MG63 (cell line): ENCODE measurements at places on chromosomes 11 and 22.
A peak's percentile ranks its signal among the peaks of the same experiment; 100 is the strongest.

DNA sequence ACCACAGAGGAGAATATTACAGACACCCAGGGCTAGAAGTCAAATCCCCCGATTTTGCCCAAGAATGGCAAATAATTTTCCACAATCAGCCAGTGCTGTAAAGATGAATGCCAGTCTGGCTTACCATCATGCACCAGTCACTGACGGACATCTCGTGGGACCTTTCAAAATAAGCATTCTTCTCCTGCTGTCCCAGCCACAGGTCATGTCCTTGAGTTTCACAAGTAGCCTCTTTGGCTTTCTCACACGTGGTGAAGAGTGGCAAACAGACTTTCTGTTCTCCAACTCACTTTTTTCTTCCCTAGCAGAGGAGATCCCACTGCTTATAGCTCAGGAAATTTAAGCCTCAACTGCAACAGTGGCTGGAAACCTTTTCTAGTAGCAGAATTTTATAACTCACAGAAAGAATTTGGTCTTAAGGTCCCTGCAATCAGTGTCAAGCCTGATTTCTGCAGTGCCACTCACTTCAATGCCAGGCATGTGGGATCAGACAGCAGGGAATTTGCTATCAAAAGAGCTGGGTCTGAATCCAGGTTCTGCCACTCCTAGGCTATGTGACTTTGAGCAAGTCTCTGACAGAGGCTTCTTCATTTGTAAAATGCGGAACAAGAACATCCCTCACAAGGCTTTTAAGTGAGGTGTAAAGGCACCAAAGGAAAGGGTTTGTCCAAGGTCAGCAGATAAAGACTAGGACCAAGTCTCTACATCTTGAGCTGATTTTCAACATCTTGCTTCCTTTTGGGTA, 3.6 kb downstream of the PIK3IP1 start:
- no peak for DNase-seq

DNA sequence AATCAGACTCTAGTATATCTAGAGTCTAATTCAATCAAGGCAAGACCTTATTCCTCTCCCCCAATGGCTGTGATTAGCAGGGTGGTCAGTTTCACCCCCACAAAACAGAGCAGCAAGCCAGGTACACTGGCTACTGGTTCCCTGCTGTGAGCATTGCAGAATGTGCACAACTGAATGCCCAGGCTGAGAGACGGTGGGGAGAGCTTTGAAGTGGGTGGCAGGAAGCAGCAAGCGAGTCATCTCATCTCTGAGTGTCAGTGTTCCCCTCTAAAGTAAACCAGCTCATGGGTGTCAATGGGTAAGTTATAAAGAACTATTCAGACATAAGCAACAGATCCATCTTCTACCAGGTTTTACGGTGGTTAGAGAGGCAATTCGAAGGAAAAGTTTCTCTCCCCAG, 37.6 kb downstream of the GAB4 start:
- peak; percentile 59 for DNase-seq

- no peak for DNase-seq
Observed at GRCh38 chr11:61406067-61406466, 13.7 kb downstream of the TMEM216 start.

DNA sequence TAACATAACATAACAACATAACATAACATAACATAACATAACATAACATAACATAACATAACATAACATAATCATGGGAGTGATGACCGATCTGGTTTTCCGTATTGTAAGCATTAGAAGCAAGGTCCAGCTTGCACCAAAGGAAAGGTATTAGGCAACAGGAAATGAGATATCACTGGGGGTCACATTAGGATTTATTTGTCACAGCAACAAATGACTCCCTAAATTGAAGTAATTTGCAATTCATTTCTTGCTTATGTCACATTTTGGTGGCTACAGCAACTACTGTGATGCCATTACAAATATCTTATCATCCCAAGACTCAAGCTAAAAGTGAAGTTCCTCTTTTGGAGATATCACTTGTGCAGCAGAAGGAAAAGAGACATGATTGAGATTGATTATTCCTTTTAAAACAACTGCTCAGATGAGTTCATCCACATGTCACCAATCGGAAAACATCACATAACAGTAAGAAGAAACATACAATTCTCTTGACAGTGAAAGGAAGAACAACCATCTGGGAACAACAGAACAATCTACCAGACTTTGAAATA, 1331.1 kb upstream of the RAG2 start:
- DNase-seq, result no peak

DNA sequence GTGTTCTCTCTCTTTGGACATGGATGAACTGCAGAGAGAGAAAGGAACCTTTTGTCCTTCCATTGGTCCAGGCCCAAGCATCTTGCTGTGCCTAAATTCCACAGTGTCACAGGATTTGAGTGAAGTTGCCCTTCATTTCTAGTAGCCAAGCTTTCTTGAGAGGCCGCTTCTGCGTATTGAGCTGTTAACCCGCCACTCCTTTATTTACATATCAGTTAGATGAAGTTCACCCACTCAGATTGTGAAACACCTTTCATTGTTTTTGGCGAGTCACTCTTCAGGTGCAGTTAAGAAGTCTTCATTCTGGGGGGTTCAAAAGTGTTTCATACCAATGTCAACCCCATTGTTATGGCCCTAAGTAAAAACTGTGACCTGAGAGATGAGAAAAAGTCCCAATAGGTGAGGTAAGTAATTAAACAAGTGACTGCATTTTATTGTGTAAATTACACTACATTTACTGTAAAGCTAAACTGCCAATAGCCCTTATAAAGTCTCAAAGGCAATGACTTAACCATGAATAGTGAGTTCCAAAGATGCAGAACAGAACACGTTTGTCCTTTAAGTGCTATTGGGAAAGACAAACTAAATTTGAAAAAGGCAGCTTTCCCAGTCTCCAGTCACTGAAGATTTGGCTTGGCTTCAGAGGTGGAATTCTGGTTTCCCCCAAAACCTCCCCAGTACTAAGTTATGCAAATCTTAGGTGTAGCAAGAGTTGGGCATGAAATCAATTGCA, 61.0 kb downstream of the APIP start:
- DNase-seq, result no peak

DNA sequence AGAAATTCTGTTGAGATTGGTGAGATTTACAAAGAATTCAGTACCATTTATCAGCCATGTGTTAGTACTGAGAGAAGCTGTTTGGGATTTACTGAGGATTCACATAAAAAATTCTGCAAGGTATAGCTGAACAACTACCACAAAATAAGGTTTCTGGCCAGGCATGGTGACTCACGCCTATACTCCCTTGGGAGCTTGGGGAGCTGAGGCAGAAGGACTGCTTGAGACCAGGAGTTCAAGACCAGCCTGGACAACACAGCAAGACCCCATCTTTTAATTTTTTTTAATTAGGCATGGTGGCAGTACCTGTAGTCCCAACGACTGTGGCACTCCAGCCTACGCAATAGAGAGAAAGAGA, 86.7 kb downstream of the SIK3 start:
- DNase-seq, result peak; percentile 84

DNA sequence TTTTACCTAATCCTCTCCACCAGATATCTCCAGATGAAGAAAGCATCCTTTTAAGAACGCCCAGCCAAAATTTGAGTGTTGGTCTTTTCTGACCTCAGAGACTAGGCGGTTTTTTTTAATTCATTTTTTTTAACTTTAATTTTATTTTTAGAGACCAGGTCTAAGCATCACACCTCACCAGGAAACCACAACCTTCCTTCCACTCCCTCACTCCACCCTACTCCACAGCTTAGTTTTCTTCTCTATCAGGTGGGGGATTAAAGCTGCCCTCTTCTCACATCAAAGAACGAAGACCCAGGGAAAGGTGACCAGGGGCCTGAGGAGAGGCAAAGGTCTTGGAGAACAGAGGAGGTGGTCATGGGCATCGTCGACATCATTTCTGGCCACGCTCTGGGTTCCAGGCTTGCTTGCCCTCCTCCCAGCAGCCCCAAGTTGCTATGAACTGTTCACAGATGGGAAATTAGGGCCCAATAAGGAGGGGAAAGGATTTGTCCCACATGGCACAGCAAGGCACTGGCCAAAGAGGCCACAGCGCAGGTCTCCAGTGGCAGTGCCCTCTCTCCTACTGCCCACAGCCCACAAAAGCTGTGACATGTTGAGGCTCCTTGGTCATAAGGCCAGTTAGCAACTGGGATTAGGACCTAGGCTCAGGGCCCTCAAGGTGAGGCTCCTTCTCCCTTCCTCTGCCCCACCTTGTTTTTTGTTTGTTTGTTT, 1.4 kb upstream of the PEX16 start:
- DNase-seq, result no peak

DNA sequence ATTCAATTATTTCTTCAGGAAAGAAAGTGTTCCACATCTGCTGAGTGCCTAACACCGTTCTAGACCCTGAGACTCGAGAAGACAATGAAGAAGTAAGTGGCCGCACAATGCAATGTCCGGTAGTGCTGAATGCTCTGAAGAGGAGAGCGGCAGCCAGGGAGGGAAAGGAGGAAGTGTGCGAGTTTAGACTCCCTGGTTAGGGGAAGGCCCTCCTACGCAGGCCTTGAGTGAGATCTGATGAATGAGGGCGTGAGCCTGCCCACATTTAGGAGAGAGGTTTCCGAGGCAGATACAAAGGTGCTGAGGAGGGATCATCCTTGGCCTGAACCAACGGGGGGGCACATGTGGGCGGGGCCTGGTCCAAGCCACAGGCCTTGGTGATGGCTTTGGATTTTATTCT, 558.6 kb downstream of the NTM start:
- DNase-seq, result no peak

- no peak for DNase-seq
Observed at GRCh38 chr11:2134022-2135010, 4.9 kb downstream of the IGF2 start.

GRCh38 chr11:123404676-123405075, 25.4 kb upstream of the GRAMD1B start:
- DNase-seq, result no peak

- DNase-seq, result no peak
Observed at GRCh38 chr22:37126383-37126782, 16.9 kb upstream of the TMPRSS6 start.

DNA sequence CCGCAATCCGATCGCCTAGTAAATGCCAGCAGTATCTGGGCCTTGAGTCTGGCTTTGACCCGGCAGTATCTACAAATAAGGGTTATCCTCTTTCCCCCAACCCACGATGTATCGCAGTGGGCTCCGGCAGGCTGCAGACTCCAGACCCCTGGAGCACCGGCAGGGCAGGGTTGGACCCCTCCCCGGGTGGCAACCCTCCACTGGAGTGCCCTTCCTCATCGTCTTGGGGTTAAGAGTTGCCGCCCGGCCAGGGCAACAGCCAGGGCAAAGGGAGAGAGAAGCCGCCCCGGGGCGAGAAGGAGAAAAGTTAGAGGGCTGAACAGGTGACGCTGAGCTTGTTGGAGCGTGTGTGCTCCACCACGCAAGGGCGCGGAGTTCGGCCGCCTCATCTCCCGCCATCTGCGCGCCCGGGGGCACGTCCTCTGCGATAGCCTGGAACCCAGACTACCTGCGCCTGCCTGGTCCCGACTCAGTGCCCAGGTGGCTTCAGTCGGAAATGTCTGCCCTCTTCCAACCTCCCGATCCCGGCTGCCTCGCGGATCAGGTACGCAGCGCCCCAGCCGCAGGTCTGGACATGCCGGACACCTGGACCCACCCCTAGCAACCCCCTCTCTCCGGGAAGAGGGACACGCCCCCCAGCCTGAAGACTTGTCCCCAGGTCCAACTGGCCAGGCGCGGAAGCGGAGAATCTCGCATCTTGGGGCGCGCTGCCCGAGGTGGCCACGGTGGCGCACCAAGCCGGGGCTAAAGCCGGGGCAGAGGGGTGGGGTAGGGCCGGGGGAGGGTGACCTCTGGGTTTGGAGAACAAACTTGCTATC, 1.2 kb downstream of the DSCAML1 start:
- no peak for DNase-seq

DNA sequence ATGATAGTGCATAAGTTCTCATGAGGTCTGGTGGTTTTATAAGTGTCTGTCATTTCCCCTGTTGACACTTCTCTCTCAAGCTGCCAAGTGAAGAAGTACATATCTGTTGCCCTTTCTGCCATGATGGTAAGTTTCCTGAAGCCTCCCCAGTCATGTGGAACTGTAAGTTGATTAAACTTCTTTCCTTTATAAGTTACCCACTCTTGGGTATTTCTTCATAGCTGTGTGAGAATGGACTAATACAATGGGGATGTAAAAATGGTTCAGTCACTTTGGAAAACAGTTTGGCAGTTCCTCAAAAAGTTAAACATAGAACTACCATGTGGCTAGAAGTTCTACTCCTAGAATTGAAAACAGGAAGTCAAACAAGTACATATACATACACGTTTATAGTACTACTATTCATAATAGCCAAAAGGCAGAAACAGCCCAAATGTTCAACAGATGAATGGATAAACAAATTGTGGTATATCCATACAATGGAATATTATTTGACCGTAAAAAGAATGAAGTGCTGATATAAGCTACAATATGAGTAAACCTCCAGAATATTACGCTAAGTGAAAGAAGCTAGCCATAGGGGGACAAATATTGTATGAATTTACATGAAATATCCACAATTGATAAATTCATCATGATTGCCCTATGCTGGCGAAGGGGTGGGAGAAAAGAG, 16.0 kb upstream of the DKK3 start:
- no peak for DNase-seq

DNA sequence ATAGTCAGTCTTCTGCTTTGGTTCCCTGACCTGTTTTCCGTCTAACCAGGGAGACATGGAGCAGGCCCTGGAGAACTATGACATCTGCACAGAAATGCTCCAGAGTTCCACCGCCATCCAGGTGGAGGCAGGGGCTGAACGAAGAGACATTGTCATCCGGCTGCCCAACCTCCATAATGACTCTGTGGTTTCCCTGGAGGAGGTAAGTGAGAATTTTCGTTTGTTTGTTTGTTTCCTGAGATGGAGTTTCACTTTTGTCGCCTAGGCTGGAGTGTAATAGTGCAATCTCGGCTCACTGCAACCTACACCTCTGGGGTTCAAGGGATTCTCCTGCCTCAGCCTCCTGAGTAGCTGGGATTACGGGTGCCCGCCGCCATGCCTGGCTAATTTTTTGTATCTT, 52.9 kb downstream of the CABIN1 start:
- no peak for DNase-seq

DNA sequence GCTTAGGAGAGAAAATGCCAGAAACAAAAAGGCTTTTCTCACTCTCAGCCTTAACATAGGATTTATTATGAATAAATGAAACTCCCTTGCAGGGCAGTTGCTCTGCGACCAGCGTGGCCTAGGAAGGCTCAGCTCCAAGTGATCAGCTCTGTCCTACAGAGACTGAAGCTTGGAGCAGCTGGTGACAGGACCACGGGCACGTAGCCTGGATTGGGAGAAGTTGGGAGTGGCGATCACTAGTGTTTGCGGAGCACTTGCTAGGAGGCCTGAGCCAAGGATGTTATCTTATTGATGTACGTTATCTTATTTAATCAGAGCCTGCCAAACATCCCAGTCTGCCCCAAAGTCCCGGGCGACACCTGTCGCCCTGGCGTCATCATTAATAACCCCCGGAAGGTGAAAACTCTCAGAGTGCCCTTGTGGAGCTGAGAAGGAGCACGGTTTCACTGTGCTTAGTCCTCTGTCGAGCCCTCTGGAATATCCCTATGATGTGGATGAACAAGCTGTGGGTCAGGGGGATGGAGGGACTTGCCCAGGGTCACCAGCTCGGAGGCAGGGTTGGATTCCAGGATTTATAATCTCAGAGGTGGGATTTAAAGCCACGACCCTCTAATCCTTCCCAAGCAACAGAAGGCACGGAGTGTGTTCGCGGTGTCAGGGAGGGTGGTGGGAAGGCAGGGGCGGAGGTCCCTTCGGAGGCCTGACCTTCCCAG, 40.8 kb upstream of the SMIM38 start:
- no peak for DNase-seq
